Stimulated activated CD4-positive, alpha-beta T cell treated with anti-CD3 and anti-CD28 coated beads, Interleukin-1b, Interleukin-23, amount 100 ng/mL, for 1 hour (primary cell): ENCODE measurements at places on chromosomes 3 and 15.

- DNase-seq: no peak
Observed at GRCh38 chr3:33716227-33716626, 1.8 kb downstream of the CLASP2 start.

DNA sequence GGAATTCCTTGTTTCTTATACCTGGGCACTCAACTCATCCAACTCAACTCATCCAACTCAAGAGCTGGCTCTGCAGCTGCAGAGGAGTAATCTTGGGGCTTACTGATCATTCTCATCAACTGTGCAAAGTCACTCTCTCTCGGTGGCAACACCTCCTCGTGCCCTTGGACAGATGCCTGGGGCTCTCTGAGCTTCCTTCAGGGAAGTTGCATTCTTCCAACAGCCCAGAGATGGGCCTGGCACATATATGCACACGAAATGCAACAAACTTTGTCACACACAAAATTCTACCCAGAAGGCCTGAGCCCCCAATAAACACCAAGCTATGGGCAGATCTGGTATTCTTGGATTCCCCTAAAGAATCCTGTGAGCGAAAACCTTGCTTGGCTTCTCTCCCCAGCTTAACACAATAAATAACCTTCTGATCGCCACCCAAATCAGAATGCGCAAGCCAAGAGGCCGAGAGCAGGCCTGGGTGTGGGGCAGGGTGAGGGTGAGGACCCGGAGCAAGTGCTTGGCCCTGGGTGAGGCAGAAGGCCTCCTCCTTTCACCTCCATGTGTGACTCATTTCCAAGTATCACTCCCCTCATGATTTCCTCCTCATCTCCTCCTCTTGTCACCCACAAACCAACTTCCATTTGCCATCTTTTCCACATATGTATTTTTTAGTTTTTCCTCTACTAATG, 15.4 kb downstream of the TGM5 start:
- DNase-seq: no peak

DNA sequence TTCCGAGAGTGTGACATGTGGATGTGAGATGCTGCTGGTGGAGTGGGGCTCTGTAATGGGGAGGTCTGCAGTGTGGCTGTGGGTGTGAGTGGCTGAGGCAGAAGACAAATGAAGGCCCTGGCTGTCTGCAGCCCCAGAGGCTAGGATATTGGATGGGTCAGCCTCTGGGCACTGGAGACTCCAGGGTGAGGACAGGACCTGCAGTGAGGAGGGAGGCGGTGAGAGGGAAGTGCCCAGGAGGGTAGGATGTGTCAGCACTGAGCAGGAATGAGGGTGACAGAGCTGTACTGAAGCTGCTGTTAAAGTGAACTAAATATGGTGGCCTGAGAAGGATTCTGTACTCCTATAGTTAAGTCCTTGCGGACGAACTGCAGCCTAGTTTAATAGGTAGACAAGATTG, 27.3 kb upstream of the PXYLP1 start:
- no peak for DNase-seq

DNA sequence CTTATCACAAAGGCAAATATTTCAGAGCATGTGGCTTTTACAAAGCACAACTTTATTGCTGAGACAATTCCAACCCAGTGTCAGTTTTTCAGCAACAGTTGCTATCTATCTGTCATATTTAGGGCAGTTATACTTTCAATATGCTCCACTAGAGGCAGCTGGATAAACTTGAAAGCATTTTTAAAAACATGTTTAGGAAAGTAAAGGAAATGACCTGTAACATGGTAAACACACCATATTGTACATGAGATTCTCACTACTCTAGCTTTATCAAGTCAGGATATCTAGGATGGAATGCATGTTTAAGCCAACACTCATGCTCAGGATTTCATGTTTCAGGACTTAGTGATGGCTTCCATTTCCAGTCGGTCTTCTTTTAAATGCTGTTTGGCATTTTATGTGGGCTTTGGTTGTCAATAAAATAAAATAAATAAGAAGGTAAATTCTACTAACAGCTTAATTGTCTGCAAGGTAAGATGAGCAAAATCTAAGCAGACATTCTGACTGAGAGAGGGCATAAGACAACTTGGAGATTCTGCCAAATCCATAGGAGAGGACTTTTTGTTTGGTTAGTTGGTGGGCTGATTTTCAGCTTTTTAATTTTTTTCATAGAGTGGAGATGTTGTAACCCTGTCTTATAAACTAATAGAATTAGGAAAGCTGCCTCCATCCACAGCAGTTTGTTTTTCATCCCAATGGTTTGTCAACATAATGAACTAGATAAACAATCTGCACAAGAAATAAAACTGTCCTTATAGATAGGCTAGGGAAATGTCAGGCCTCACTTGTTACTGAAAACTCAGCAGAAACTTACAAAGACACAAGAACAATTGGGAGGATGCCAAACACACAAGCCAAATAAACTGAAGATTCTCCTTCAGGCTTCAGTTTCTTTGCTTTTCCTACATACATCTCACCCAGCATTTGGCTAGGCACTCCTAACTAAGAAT, 63.4 kb upstream of the CPB1 start:
- DNase-seq: no peak

DNA sequence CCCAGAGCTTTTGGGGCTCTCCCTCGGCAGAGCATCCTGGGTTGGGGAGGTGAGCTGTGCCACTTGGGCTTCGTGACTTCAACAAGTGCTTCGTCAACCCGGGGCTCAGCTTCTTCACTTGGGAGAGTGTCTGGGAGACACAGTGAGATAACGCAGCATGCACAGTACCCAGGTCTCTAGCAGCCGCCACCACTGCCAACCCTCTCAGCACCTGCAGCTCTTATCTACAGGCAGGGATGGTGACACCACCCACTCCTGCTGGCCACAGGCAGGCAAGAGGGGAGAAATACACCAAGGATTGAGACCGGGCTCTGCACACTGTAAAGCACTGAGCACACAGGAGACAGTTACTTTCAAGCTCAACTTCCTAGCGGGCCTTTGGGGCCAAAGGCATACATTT, 11.6 kb downstream of the TKT start:
- DNase-seq: no peak

- DNase-seq: no peak
Observed at GRCh38 chr15:83927704-83928391, 273.9 kb downstream of the ADAMTSL3 start.

DNA sequence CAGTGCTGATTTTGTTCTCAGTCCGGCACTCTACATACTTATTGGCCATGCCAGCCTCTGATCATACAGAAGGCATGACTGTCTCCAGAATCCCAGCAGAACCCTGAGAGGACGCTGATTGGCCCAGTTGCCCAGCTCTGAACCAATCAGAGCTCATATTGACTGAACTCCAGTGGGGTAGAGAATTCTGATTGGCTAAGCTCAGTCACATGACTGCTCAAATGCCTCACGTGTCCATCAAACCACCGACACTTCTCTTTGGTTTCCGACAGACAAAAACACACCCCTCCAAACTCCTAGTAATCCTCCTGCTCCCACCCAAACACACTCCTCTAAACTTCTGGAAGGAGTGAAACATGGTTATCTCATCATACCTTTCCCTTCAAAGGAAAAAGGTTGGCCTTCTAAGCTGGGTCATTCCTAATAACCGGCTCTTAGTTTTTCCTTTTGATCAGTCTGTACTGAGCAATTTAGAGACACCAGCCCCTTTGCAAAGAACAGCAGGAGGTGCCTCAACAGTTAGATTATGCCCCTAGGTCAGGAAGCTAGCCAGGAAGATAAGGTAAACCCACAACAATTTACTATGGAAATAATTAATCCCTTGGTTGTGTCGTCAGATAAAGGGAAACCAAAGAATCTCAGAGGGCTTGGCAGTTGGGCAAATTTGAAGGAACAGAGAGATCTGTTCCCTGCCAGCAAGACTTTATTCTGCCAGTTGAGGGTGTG, 187.8 kb downstream of the TLE3 start:
- no peak for DNase-seq

- DNase-seq: no peak
Observed at GRCh38 chr15:39584662-39585388, 3.9 kb downstream of the THBS1 start.

- DNase-seq: no peak
Observed at GRCh38 chr3:121493431-121493830, 52.4 kb downstream of the POLQ start.

DNA sequence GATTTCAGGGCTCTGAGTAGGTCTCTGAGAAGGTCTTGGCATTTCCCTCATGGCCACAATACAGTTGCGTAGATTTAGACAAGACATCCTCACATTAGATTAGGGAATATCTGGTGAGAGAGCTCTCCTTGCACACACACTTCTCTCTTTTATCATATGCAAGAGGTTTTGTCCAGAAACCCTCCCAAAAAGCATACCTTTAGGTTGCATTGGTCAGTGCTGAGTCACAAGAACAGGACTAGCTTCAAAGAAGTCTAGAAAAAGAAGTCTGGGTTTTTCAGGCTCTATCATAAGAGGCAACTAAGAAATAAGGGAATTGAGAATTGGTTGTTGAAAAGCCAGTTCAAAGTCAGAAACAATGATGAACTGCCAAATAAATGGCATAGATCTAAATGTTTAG, 40.1 kb upstream of the MITF start:
- no peak for DNase-seq

GRCh38 chr3:50616770-50617095, 218 bp upstream of the MAPKAPK3 start:
- DNase-seq: peak; percentile 94
